ENCODE measurements at places on chromosomes 12 and 14.

DNA sequence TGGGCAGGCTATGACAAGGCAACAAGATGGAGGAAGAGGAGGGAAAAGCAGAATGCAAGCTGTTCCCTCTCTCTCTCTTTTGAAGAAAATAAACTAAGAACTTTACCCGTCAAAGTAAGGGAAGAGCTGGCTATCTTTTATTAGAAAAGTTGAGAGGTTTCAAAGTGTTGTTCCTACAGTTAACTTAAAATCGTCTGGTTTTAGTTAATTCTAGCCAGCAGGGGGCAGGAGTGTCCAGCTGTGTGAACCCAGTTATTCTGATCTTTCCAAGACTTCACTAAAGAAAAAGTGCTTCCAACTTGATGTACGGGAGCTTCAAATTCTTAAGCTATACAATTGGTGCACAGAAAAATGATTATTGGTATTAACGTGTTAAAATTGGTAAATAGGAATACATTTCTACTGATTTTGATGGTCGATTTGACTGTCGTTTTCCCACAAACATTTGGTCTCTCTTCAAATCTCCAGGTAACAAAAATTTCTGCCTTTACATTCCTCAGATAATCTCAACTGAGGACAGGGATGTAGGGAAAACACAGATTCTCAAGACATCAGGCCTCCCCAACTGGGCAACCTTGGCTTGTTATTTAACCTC, 28.4 kb upstream of the MON2 start:
- no peak for DNase-seq

DNA sequence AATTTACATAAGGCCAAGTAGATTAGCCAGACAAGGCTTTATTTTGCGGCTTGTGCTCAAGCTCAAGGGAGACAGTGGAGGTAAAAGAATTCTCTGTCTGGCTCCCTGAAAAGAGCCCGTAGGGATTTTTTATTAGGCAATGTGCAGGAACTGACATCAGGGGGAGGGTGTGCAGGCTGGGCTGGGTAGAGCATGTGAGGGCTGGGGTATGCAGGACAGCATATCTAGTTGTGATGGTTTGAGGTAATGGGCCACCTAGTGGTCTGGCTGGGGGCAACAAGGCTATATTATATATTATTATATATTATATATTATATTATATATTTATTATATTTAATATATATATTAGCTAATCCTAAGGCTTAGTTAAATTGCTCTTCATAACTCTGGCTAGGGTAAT, 102.1 kb downstream of the TMEM117 start:
- no peak for DNase-seq

- no peak for DNase-seq
These were observed 13.1 kb upstream of the CIPC start for GRCh38 chr14:77084985-77085384.

- DNase-seq, result no peak
These were observed 139.8 kb downstream of the TSPAN9 start for GRCh38 chr12:3216726-3217682.

GRCh38 chr14:50366115-50366514, 30.6 kb downstream of the CDKL1 start:
- no peak for DNase-seq

DNA sequence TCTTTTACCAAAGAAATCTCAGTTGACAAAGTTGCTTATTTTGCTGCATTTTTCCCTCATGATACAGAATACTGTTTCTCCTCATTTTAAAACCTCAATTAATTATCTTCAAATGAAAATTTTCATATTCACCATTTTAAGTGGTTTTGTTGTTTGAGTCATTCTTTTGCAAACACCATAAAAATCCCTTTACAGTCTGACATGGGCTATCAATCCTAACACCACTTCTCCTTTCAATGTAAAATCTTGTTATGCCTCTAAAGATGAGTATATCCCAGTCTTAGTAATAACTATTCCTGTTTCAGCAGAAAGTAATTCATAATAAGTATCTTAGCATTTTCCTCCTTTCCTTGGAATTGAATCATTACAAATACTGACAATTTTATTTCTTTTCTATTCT, 192.2 kb downstream of the SYT1 start:
- no peak for DNase-seq

- DNase-seq, result no peak
These were observed 22.9 kb upstream of the AKAP5 start for GRCh38 chr14:64442300-64442988.

GRCh38 chr12:47715877-47716548, 9.3 kb downstream of the ENDOU start:
- DNase-seq, result peak; percentile 95

GRCh38 chr14:101351146-101351545, 210.1 kb upstream of the DIO3 start:
- DNase-seq, result no peak

- no peak for DNase-seq
These were observed 30.8 kb downstream of the BBOF1 start for GRCh38 chr14:74049876-74050495.

- DNase-seq, result no peak
These were observed 832.9 kb downstream of the C12orf50 start for GRCh38 chr12:87196321-87196720.

DNA sequence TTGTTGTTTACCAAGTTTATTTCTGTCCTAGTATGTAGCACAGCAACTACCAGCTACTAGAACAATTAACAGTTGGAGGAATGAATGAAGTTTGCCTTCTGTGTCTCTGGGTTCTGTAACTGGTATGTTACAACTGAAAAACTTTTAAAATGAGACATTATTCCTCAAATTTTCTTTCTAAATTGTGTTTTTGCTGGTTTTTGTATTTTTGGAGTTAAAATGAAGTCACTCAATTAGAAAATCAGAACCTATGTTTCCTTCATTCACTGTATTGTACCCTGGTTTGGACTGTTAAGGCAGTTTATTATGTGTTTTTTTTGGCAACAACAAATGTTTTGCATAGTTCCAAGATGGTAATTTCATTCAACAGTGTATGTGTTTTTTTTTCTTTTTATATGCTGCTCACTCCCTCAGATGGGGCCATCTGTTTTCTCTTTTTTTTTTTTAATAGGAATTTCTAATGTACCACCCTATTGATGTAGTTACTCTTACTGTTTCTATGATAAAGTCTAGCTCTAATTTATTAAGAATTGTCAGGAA, 30.2 kb upstream of the EVL start:
- DNase-seq, result no peak

DNA sequence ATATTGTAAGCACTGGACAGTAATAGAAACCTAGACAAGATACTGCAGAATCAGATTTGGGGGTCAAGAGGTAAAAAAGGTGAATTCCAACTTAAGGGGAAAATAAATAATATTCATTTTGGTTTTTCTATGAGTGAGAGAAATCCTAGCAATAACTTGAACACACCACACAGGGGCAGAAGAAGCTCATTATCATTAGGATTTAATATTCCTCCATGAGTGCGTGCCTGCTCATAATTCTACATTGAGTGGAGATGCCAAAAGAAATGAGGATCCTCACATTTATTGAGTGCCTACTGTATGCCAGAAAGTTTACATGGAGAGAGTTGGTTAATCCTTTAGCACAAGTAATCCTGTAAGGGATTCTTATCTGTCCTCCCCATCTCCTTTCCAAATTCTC, 40.5 kb upstream of the C14orf132 start:
- no peak for DNase-seq

DNA sequence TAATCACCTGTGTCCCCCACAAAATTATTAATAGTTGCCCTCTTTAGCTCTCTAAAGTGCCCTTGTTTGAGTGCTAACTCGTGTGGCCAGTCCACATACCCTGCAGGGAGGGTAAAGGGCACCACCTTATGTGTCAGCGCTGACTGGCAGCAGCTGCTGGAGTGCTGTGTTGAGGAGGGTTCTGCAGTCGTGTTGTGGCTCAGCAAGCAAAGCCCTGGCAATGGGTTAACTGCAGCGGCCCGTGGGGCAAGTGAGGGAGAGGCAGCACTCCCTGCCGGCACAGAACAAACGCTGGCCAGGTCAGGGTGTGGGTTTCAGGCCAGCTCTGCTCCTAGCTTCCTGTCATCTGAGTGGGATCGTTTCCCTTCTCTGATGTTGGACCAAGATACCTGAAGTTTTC, 369.8 kb downstream of the CACNA1C start:
- no peak for DNase-seq

DNA sequence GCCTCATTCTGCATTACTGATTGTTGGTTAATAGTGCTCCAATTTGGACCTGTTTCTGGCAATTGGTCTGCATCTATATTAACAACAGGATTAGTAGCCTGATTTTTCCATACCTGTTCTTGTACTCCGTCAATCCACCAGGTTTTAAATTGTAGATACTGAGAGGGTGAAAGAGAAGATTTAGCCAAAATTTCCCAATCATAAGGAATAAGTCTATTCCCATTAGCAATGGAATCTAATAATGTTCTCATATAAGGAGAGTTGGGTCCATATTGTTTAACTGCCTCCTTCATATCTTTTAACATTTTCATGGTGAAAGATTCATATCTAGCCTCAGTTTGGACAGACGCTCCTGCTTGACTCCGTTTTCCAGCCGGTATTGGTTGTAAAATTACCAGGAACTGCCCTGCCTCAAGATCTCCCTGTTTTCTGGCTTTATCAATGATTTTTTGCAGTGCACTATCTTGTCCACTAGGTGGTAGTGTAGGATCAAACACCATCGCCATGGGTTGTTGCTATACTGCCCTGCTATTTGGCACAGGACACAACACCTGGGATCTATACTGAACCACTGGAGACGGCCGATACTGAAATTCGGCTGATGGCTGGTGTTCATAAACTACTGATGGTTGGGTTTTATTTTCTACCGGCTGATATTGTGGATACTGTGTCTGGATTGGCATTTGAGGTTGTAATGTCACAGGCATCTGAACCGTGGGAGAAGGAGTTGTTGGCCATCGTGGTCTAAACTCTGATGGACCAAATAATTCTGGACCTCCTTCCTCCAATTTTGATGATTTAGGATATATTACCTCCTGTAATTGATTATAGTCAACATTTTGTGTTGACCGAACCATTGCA, 25.2 kb downstream of the DHRS4L2 start:
- DNase-seq, result no peak

DNA sequence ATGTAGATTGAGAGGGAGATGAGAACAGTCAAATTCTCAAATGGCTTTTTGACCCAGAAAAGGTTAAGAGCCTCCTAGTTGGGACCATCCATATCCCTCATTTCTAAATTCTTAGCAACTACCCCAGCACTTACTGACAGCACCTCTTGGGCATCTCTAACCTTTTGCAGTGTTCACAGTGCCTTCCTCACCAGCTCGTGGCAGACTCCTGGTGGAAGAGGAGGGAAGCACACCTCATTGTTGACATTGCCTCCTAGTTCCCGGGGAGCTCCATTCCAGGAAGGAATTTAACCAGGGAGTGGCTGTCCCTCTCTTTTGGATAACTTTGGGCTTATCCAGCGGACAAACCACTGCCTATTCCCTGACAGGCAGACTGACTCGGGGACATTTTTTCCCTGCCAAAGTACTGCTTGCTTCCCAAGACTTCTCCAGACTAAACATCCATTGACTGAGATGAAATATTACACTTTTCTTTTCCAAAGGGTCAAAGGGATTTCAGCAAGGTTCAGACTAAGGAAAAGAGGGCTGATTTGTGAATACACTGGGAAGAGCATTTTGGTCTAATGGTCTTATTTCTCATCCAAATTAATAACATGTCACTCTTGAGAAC, 9.0 kb upstream of the OR6J1 start:
- peak; percentile 77 for DNase-seq

DNA sequence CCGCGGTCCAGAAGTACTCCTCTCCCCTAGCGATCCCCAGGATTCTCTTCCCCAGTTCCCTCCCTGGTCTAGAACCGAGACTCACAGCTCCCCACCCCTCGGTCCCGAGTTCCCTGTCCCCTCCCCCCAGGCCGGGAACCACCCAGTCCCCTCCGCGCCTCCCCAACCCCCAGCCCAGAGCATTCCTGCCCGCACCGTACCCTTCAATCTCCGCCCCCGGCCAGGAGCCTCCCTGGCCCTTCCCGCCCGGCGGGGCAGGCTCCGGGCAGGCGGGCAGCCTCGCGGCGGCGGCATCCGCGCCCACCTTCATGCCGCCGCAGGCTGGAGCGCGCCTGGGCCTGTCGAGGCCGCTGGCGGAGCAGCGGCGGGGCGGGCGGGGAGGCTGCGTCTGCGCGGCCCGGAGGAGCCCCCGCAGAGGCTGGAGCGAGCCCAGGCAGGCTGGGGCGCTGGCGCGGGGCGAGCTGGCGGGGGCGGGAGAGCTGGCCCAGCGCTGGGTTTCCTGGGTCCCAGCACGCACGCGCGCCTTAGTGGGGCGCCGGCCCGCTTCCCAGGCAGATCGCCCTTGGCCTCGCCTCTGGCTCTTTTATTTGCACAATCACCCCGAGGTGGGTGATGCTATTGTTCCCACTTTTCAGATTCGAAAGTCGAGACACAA, 22.2 kb upstream of the GPR132 start:
- no peak for DNase-seq

- no peak for DNase-seq
These were observed 884 bp upstream of the AMN1 start for GRCh38 chr12:31729705-31730104.

GRCh38 chr12:88336076-88336739, 194.1 kb downstream of the TMTC3 start:
- no peak for DNase-seq

DNA sequence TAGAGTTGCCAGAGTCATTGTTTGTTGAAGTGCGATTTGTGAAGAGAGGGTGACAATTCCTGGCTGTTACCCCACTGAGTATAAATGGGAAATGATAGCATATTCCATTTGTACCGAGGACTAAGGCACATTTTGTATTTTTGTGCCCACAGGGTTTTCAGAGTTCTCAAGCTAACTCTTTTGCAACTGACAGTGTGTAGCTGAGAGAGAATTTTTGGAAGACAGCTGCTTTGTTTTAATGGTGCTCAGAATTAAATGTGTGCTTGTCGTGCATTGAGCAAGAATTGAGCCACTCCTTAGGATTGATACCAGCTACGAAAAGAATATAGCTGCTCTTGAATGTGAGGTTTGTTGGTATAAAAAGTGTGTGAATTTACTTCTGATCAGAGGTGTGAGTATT, 21.7 kb downstream of the ANKRD13A start:
- DNase-seq, result no peak

DNA sequence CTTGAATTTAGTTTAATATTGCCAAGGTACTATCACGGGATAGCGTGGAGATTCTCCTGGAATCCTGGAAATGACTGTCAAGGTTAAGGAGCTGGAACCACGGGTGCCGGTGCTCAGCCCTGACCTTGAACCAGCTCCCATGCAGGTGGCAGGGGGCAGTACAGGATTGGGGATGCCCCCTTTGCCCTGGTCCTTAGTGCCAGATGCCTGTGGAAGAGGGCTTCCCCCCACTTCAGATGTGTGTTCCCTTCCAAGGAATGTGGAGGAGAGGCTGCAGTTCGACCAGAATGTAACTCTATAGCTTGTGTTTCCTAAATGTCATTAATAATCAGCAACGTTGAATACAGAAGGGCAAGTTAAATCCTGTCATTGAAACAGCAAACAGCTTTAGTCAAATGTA, 258.9 kb downstream of the VRK1 start:
- DNase-seq, result no peak
